ENCODE measurements at places on chromosomes 1 and 21. TPM values are rescaled to one million over a fixed set of nuclear protein-coding genes. Genes with fewer than 3 reads are reported as not detected.

The ANKRD65 gene
- total RNA-seq = 0.05 TPM

The ITLN2 gene
- total RNA-seq = 0.66 TPM

The RBP7 gene
- 5.8 TPM for total RNA-seq

The PDE9A gene
- 1.0 TPM for total RNA-seq

The SPRR5 gene
- not detected for total RNA-seq

The KRTAP23-1 gene
- total RNA-seq = not detected

The HPCA gene
- 0.19 TPM for total RNA-seq

The GPR37L1 gene
- total RNA-seq = 0.18 TPM

The ZSCAN20 gene
- 2.4 TPM for total RNA-seq

The NASP gene
- 153 TPM for total RNA-seq

The FAM131C gene
- total RNA-seq = 19.1 TPM

The ERG gene
- total RNA-seq = 0.09 TPM

The PRMT2 gene
- total RNA-seq = 50.9 TPM

The KRTAP13-2 gene
- total RNA-seq = not detected

The SH3D21 gene
- 1.9 TPM for total RNA-seq

The FAAH gene
- 0.88 TPM for total RNA-seq

The AMY1B gene
- total RNA-seq = not detected

The RNF11 gene
- total RNA-seq = 32.2 TPM

The LCE6A gene
- not detected for total RNA-seq
